ENCODE measurements at places on chromosomes 7 and 10. TPM values are rescaled to one million over a fixed set of nuclear protein-coding genes. Genes with fewer than 3 reads are reported as not detected.

DNA sequence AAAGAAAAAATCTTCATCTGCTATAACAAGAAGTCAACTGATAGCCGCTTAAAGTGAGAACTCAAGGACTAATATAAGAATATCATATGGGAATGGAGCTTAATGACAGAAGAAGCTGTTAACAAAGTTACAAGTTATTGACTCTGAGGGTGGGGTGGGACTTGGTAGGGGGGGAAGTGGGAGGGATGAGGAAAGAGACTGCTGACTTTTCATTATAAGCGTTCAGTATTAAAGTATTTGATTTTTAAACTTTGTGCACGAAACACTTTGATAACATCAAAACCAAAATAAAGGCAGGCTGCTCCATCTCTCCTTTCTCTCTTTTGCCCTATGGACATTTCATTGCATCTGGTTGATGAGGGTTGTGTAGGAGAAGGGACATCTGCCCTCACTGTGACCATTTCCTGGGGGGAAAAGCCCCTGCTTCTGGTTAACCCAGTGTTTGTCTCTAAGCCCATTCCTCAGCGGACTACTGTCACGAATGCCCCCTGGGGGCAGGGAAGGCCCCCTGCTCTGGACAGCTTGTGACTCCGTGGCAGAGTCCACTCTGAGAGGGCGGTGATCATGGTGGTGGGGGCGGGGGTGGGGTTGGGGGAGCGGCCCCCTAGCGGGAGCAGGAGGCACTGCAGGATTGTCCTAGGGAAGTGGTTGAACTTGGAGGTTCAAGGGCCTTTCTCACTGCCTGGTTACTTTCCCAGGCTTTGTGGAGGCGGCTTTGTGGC lies 17.4 kb downstream of the SLC13A4 start:
- peak; percentile 30 for DNase-seq

GRCh38 chr10:8047452-8048280 lies 6.8 kb upstream of the GATA3 start:
- DNase-seq = peak; percentile 31

GRCh38 chr10:48683868-48684267 lies 805 bp upstream of the WDFY4 start:
- DNase-seq = no peak

Gene ALOX5
- 0.21 TPM for total RNA-seq

Gene STAMBPL1
- 40.2 TPM for total RNA-seq

Measured in activated CD4-positive, alpha-beta T cell treated with anti-CD3 and anti-CD28 coated beads for 36 hours (primary cell).